ENCODE measurements at places on chromosomes 12 and 14.

GRCh38 chr12:27780612-27781408 lies 774 bp upstream of the MANSC4 start:
- DNase-seq = no peak

- no peak for DNase-seq
Measured at GRCh38 chr12:111204788-111205241, 164.1 kb downstream of the PHETA1 start.

DNA sequence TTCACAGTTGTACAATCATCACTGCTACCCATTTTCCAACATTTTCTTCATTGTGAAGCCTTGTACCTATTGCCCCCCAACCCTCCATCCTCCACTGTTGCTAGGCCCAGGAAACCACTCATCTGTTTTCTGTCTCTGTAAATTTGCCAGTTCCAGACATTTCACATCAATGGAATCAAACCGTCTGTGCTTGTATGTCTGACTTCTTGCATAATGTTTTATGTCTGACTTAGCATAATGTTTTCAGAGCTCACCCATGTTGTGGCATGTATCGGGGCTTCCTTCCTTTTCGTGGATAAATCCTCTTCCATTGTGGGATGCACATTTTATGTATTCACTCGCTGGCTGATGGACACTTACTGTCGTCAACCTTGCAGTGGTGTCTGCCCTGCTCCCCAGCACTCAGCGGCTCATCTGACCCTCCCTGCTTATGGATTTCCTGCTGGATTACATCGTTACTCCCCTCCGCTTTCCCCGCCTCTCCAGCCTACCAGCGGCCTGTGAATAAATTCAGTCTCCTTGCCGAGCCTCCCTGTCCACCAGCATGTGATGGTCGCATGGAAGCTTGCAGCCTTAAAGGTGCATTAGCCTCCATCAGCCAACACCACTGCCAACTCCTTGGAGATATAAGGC lies 727.6 kb upstream of the TMEM132C start:
- no peak for DNase-seq

- DNase-seq = no peak
Measured at GRCh38 chr14:64671591-64671990, 32.6 kb upstream of the PLEKHG3 start.

DNA sequence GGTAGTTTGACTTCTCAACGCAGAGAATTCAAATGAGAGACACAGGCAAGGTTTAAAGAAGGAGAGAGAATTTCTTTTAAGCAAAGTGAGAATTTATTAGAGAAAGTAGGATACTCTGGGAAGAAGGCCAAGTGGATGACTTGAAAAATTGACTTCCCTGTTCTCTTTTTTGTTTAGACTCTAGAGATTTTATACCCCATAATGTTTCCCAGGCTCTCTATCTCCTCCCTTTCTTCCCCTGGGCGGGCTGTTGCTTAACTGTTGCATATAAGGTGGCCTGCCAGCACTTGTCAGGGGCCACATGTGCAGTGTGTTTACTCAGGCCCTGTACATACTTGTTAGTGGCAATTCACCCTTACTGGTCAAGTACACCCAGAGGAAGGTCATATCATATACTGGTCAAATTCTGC lies 403.7 kb downstream of the SLC6A15 start:
- no peak for DNase-seq

- DNase-seq = no peak
Measured at GRCh38 chr14:41925409-41925808, 318.7 kb downstream of the LRFN5 start.

DNA sequence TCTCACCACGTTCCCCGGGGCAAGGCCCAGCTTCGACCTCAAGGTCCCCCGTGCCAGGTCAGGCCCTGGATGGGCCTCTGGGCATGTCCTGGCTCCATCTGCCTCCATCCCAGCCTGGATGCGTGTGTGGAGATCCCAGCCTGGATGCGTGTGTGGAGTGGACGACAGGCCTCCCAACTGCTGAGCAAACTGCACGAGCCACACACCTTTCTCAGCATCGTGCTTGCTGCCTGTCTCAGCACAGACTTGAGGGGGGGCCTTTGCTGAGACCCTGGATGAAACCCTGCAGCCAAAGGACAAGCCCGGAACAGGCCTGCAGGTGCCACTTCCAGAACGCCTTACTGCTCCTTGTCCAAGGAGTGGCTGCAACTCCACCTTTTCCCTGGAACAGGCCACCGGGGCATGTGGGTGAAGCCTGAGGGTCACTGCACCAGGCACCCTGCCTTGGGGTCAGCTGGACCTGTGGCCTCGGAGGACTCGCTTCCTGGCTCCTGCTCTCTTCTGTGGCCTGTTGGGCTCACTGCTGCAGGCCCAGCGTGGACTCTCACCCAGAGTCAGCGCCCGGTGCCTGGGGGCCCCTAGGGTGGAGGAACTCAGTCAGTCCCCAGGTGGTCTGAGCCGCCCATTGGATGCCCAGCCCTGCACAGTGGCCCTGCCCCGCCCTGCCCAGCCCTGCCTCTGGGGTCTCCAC lies 176.0 kb downstream of the KIF26A start:
- DNase-seq = no peak

DNA sequence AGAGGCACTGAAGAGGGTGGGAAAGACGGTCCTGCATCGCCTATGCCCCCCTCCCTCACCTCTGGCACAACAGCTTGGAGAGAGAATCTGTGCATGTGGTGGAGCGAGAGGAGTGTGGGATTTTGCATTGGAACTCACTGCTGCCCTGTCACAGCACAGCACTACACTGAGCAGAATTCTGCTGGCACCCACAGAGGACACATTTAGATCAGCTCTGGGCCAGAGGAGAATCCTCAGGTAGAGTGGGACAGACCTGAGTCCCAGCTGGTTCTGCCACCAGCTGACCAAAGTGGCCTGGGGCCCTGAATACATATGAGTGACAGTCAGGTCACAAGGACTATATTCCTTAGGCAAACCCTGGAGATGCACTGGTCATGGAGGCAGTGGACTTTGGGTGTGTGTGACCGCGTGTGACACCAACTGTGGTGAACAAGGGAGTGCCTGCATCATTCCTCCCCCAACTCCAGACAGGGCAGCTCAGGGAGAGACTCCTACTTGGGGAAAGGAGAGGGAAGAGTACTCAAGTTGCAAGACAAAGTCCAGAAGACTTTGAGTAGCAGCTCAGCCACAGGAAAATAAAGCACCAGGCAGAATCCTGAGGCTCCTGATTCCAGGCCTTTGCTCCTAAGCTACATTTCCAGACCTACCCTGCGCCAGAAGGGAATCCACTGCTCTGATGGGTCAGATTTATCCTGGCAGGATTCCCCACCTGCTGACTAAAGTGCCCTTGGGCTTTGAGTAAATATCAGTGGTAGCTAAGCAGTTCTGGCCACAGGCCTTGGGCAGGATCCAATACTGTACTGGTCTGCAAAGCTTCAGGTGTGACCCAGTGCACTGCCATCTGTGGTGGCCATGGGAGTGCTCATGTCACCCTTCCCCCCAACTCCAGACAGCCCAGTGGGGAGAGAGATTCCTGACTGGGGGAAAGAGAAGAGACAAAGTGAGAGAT lies 10.6 kb upstream of the ACOT1 start:
- DNase-seq = no peak

- peak; percentile 73 for DNase-seq
Measured at GRCh38 chr12:30926243-30927221, at the start of gene TSPAN11. Gene TSPAN11, plus strand, starts transcription at chr12:30926748. Its CDS starts 27,244 bp downstream, at chr12:30953992.

DNA sequence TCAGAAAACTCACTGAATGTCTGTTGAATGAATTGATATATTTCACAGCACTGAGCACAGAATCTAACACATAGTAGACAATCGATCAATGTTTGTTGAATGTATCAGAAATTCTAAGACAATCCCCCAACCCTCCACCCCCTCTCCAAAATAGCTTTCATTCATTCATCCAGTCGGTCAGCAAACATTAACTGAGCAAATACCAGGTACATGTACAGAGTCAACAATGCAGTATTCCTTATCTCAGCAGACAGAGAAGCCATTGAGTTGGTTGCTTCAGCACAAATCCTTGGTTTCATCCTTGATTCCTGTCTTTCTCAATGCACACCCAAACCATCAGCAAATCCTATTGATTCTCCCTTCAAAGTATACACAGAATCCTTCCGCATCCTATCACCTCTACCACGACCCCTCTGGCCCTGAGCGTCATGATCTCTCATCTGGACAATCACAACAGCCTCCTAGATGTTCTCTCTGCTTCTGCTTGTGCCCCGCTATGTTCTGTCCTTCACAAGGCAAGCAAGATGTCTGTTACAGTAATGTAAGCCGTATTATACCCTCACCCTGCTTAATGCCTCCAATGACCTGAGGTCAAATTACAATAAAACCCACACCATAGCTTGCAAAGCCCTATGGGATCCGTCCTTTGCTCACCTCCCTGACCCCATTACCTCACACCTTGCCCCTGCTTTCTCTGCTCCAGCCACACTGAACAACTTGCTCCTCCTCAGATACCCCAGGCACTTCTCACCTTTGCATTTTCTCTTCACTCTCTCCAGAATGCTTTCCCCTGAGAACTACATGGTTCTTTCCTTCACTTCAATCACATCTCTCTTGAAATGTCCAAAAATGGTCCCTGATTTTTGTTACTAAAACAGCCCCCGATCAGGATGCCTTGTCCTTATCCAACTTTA lies 738.1 kb upstream of the TBX3 start:
- DNase-seq = no peak

GRCh38 chr12:109890620-109891170 lies 9.4 kb upstream of the TCHP start:
- no peak for DNase-seq

DNA sequence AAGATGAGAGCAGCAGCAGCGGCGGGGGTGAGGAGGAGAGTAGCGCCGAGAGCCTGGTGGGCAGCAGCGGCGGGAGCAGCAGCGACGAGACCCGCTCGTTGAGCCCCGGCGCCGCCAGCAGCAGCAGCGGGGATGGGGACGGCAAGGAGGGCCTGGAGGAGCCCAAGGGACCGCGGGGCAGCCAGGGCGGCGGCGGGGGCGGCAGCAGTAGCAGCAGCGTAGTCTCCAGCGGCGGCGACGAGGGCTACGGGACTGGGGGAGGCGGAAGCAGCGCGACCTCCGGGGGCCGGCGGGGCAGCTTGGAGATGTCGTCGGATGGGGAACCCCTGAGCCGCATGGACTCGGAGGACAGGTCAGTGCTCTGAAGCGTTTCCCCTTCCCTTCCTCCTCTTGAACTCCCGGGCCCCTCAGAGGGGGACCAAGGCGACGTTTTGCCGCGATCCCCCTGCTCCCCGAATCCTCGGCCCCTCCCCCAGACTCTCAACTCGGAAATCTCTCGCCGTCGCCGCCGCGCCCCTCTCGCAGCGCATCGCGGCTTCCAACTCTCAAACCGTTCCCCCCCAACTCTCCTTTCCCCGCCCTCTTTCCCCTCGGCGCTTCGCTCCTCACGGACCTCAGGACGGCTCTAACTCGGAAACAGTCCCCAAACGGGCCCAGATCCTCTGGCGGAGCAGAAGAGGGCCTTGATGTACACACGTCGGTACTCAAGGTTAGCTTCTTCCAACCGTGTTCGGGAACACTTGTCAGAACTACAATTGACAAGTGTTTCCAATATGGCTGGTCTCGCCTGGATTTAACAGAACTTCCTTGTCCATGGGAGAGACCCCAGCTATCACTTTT lies 947 bp downstream of the AEBP2 start:
- peak; percentile 62 for DNase-seq

DNA sequence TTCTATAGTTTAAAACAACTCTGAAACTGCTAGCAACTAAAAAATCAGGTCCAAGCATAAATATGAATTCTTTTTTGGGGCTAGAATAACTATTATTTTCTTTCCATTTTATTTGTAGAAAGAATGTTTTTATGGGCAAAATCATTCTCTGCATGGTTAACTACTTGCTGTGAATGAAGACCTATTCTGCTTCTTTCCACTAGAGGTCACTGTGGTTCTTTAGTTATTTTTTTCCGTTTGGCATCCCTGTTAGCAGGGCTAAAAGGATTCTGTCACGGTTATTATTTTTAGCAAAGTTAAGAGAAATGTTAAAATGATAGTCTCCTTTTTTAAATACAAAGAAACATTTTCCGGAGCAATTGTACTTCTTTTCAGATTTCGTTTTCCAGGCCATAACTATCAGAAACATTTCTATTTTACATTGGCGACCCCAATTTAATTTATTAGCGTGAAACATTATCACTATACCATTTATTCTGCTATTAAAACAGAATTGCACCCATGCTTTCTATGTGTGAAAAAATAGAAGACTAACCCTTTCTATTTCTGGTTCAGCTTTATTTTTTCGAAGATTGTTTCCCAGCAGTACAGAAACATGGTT lies 404.8 kb downstream of the ATP23 start:
- DNase-seq = no peak

- no peak for DNase-seq
Measured at GRCh38 chr12:106831699-106832098, 57.2 kb downstream of the RIC8B start.

GRCh38 chr12:50097952-50098351 lies 5.9 kb upstream of the GPD1 start:
- DNase-seq = no peak

DNA sequence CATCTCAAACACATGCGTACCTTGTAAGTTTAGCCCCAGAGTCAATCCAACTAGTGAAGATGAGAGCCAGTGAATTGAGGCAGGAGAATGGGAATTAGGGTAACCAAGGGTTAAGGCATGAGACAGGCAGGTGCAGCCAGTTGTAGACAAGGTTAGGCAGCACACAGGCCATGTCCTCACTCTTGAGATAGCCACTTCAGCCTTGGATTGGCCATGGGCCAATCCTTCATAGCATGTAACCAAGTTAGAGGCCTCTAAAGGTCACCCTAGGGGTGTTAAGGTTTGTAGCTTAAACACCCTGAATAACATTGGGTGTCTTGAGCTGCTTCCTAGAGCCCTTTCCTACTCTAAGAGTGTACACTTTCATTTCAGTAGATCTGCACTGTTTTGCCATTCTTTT lies 208.2 kb upstream of the RBM19 start:
- DNase-seq = no peak

GRCh38 chr12:28878629-28879028 lies 270.4 kb upstream of the FAR2 start:
- no peak for DNase-seq

DNA sequence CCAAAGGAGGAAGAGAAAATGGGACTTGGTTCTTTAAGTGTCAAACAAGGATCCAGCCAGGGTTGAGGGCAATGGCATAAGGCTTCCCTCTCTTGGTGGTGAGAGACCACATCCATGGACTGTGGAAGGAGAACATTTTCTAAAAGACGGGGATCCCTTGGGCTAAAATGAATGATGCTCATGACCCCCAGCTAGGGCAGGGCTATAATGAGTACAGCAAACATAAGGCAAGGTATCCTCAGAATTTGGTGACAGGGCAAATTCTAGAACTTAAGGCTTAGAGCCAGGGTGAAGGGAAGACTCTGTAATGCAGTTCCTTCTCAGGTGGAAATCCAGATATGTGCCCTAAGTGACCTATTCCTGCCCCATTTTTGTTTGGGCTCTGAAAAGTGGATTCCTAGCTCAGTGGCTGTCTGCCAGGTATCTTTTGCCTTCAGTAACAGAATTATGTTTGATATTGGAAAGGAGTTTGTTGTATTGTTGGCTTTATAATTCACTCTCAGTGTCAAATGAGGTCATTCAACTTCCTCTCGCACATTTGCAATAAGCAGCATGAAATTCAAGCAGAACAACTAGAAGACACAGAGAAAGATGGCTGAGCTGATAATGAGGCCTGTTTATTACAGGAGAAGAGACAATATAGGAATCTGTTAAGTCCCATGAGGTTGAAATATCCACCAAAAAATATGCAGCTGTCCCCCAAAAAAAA lies 76.8 kb downstream of the DAD1 start:
- no peak for DNase-seq
